ENCODE measurements at places on chromosomes 13 and 19.

DNA sequence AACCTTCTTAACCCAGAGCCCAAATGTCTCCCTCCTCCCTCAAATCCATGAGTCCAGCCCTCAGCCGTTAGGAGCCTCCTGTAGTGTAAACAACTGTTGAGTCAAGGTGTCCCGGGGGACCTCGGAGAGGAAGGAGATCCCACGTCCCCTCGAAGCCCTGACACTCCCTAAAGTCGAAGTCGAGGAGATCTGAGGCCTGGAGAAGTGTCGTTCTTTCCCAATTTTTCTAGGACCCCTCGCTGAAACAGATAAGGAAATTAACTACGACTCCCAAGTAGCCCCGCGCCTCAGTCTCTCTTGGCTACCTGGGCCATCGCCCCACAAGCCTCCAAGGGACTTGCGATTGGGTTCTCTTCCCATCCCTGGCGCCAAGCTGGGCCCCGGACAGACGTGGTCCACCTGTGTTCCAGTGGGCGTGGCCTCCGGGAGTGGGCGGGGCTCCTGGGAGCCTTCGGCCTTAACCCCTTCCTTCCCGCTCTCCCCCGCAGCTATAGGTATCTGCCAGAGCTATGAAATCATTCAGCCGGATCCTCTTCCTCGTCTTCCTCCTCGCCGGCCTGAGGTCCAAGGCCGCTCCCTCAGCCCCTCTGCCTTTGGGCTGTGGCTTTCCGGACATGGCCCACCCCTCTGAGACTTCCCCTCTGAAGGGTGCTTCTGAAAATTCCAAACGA, 869 bp downstream of the GFY start:
- DNase-seq: no peak

DNA sequence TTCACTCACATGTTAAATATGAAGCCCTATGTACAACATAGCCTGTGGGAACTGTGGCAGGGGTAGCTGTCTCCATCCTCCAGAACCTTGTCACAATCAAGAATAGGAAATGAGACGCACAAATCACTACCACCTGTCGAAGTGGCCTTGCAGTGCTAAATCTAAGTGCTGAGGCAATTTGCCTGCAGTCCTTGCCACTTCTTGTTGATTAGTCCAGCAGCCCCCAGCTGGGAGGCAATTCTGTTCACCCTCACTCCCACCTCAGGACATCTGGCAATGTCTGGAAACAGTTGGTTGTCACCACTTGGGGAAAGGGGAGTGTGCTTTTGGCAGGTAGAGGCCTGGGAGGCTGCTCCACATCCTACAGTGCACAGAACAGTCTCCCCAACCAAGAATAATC, 10.7 kb downstream of the RFX2 start:
- no peak for DNase-seq

GRCh38 chr19:43667876-43668405, 2.0 kb downstream of the PLAUR start:
- DNase-seq: no peak

GRCh38 chr13:33276570-33276969, 9.0 kb downstream of the STARD13 start:
- no peak for DNase-seq

DNA sequence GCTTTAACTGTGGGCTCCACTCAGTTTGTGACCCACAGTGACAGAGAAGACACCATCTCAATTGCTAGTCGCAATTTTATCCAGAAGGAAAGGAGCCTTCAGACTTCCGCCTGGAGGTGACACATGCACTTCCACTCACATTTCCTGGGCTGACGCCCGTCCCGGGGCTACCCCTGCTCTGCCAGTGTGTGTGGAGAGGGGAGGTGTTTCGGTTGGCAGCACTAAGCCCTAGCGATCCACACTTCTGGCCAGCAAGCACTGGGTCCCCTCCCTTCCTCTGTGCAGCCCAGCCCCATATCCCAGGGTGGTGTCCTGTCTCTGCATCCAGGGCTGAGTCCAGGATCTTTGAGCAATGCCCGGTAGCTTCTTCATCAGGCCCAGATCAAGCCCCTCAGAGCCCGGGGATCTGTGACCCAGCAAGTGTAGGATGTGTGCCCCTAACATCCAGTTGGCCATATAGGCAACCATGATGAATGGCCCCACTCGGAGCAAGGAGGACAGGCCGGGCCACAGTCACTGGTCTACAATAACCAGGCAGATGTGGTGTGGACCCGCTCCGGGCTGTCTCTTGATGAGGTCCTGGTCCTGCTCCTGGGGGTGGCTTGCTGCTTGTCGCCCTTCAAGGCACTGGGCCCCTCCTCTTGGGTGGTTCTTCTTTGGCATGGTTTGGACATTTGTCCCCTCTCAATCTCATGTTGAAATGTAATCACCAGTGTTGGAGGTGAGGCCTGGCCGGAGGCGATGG, 141.9 kb upstream of the SPACA7 start:
- DNase-seq: no peak

All from stimulated activated CD4-positive, alpha-beta T cell treated with anti-CD3 and anti-CD28 coated beads, Interleukin-1b, Interleukin-23, amount 100 ng/mL, for 1 hour (primary cell).